ENCODE measurements at places on chromosomes 16 and 17. TPM values are rescaled to one million over a fixed set of nuclear protein-coding genes. Genes with fewer than 3 reads are reported as not detected.

STUB1 gene
- total RNA-seq, result 87.1 TPM

TBC1D3H gene
- total RNA-seq, result not detected

KRTAP3-1 gene
- not detected for total RNA-seq

MGAT5B gene
- 0.68 TPM for total RNA-seq

GRCh38 chr17:80146121-80147034, 550 bp downstream of the EIF4A3 start:
- peak; percentile 63 for DNase-seq

- no peak for DNase-seq
Measured at GRCh38 chr17:81314398-81315081, 19.4 kb upstream of the SLC38A10 start.

DNA sequence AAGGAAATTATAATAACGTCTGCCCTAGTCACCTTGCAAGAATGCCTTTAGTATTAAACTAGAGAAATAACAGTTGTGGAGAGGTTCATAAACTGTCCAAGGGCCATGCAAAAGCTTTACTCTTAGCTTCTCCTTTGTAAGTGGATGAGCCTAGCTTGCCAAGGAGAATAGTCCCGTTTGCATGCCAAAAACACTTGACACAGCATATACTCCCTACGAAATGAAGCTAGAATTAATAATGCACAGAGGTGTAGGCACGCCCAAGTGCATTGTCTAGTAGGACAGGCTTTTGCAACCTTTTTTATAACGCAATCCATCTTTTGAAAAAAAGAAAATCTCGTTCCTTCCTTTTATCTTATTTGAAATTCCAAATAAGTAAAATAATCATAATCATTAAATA, 12.8 kb upstream of the CDRT4 start:
- DNase-seq, result no peak

GRCh38 chr16:80639636-80640035, 98.8 kb downstream of the DYNLRB2 start:
- DNase-seq, result no peak

- DNase-seq, result no peak
Measured at GRCh38 chr16:83187405-83187804, 560.6 kb downstream of the CDH13 start.

- no peak for DNase-seq
Measured at GRCh38 chr17:80738987-80739730, 194.5 kb downstream of the RPTOR start.

- no peak for DNase-seq
Measured at GRCh38 chr17:50684612-50685333, 22.9 kb downstream of the ANKRD40 start.

Data from activated CD8-positive, alpha-beta memory T cell treated with anti-CD3 and anti-CD28 coated beads, Interleukin-2, amount 10 ng/mL, durations not matched to agents 7 days and 5 days (primary cell).